ENCODE measurements at places on chromosomes 5 and 9.

DNA sequence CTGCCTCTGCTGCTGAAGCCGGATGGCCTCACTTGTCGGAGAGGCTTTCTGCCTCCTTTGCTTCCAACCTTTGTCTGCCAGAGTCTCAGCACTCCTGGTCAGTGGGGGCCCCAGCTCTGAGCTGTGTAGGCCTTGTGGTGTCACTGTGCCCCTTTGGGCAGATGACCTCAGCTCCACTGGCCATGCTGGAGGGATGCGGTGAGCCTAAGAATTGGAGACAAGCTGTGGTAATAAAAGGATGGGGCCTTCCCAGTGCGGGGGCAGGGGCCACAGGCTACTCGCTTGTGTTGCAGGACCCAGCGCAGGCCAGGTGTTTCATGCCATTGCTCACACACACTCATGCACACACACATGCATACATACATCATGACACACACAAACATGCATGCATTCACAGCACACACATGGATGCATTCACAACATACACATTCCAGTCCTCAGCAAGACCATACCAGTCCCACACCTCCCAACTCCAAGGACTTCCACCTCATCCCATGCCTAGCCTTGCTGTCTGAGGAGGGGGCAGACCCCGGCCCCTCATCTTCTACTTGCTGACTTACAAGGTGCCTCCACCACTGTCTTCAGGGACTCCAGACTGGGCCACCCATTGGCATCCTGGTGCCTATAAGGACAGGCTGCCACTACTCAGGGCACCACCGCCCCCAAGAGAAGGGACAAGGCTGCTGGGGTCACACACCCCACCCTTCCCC, 237.7 kb downstream of the SYK start:
- no peak for DNase-seq

- DNase-seq, result no peak
Observed at GRCh38 chr5:132022737-132023136, 11.3 kb upstream of the ACSL6 start.

DNA sequence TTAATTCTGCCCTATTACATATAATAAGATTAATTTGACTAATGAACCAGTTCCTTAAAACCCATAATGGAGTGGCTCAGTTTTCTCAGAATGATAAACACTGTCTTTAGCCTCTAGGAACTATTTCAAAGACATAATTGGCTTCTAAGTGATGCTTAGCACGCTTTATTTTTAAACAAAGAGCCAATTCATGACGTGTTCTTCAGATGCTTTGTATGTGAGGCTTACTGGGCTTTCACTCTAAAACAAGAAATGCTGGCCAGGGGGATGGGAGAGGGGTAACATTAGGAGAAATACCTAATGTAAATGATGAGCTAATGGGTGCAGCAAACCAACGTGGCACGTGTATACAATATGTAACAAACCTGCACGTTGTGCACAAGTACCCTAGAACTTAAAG, 7.6 kb upstream of the SFXN1 start:
- DNase-seq, result no peak

GRCh38 chr5:159057996-159058395, 41.7 kb downstream of the EBF1 start:
- DNase-seq, result no peak

All from hindlimb muscle (tissue), 1 donor.